ENCODE measurements at places on chromosomes 5 and 9.

GRCh38 chr9:69757996-69758675, 1.7 kb downstream of the PTAR1 start:
- peak; percentile 59 for DNase-seq

GRCh38 chr5:90590-91547, 1.1 kb upstream of the PLEKHG4B start:
- no peak for DNase-seq

DNA sequence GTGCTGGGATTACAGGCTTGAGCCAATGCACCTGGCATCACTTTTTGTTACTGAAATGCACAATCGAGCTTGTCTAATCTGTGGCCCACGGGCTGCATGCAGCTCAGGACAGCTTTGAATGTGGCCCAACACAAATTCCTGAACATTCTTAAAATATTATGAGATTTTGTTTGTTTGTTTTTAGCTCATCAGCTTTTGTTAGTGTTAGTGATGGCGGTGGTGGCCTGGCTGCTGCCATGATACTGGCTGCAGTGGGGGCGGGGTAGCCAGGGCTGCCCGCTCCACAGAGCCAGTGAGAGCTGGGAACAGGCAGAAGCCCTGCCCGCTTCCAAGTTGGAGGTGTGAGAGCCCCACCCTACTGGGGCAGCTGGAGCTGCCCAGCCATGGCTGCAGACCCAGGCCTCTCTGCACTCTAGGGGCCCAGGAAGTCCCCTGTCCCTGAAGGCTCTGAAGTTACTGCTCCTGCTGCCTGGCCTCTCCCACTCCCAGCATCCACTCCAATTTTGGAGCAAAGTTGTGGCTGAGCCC, 76.6 kb upstream of the SHB start:
- DNase-seq, result no peak

GRCh38 chr9:95981761-95982390, 106.4 kb downstream of the ERCC6L2 start:
- no peak for DNase-seq

- DNase-seq, result no peak
These were observed 9.6 kb downstream of the STK10 start for GRCh38 chr5:172178301-172178987.

- no peak for DNase-seq
These were observed 542.4 kb downstream of the RAB3C start for GRCh38 chr5:59125011-59125961.

GRCh38 chr9:113393281-113393680, 7.8 kb downstream of the ALAD start:
- no peak for DNase-seq

GRCh38 chr9:27829621-27830020, 256.3 kb upstream of the C9orf72 start:
- no peak for DNase-seq

- no peak for DNase-seq
These were observed 778 bp upstream of the PPP6C start for GRCh38 chr9:125190361-125190801.

GRCh38 chr9:111966861-111967291, 70.3 kb downstream of the UGCG start:
- no peak for DNase-seq

DNA sequence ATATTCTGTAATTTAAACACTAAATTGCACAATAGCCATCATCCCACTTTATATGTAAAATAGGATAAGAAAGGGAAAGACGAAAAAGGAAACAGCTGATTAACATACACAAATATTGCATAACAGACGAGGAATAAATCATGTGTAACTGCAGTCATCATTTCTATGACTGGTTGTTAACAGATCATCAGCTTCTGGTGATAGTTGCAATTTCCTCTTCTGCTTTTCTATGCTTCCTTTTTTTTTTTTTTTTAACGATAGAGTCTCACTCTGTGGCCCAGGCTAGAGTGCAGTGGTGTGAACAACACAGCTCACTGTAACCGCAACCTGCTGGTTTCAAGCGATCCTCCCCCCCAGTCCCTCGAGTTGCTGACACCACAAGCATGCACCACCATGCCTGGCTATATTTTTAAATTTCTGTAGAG, 22.5 kb upstream of the JAKMIP2 start:
- no peak for DNase-seq

- DNase-seq, result no peak
These were observed 893 bp upstream of the SH2D3C start for GRCh38 chr9:127779136-127779981.

GRCh38 chr9:93431539-93432105, 19.9 kb upstream of the FAM120A start:
- DNase-seq, result no peak

GRCh38 chr9:138099803-138100598, 222.4 kb downstream of the CACNA1B start:
- no peak for DNase-seq

GRCh38 chr5:168946363-168946762, 354.6 kb downstream of the SLIT3 start:
- DNase-seq, result no peak

GRCh38 chr5:123790226-123790625, 278.2 kb downstream of the CSNK1G3 start:
- no peak for DNase-seq

DNA sequence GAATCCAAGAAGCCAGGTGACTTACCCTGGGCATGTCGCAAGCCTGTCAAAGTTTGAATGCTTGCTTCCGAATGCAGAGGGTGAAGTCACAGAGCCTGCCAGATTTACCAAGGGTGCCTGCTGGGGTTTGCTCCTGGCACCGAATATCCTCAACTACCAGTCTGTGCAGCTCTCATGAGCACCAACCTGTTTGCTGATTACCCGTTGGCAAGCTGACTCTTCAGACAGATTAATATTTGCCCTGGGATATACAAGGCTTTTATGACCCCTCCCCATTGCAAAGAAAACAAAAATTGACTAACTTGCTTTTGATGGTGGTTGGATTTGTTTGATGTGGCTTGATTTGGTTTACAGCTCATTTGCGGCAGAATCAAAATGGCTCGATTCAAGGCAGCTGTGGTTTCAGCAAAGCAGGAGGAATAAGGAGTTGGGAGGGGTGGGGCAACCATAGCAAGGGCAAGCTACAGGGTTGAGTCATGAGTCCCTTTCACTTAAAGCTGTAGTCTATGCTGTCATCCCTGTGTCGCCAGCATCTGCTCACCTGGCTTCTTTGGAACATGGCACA, 82.3 kb upstream of the AGXT2 start:
- DNase-seq, result peak; percentile 94

DNA sequence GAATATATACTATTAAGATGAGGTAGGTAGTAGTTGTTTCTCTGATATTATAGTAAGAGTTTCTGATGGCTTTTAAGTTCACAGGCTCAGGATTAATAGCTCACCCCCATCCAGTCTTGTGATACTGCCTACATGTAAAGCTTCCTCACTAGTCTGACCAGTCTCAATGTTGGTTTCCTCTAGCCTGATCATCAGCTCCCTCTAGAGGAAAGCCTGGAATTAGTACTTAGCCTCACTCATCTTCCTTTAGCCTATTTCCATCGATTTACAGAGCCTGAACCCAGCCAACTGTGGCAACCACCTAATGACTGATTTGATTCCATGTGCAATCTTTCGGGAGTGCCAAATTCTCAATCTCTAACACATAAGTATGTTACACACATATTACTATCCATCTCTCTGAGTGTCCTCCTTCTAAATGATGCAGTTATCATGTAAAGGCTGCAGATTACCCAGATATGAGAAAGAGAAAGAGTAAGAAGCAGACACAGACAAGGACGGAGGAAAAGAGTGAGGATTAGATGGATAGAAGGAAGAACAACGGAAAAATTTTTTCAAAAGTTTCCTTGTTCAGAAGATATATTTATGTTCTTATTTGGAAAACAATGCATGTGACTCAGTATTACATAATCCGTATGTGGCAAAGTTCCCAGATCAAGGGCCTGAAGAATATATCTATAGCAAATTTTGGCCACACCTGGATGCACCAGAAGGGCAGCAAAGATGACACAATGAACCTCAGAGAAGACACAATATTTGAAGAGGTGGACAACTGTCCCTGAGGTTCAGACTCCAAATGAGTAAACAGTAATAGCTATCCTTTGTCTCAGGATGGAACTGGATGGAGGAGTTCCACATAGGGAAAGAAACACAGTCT, 333.7 kb downstream of the ELAVL2 start:
- DNase-seq, result peak; percentile 12

GRCh38 chr5:121086671-121087070, 622.6 kb downstream of the PRR16 start:
- DNase-seq, result no peak

- no peak for DNase-seq
These were observed 10.8 kb downstream of the ZDHHC11B start for GRCh38 chr5:773517-774264.

- DNase-seq, result no peak
These were observed 121.2 kb upstream of the MAP1B start for GRCh38 chr5:71986101-71986500.

DNA sequence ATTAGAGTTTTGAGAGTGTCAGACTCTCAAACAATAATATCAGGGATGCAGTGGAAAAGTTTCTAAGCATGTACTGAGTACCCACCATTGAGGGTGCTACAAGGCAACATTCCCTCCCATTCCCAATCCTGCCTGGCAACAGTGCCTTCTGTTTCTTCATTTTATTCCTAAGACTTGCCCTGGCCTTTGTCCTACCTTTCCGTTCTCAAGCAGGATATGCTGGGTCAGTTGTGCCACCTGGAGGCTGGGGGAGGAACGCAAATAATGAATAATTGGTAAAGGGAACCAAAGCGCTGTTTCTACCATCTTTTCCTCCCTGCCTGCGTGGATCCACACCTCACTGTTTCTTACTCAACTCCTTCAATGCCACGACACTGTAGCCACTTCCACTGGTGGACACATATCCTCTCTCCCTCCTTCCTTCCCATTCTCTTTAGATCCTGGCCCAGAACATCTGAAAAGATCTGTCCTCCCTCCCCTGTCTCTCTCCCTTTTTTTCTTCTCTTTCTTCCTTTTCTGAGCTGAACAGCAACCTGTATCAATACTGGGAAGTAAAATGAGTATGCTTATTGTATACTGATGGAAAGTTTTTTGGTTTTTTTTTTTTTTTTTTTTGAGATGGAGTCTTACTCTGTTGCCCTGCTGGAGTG, 149.5 kb downstream of the C9orf152 start:
- no peak for DNase-seq

- DNase-seq, result no peak
These were observed 59.5 kb upstream of the PCSK1 start for GRCh38 chr5:96492459-96493047.

DNA sequence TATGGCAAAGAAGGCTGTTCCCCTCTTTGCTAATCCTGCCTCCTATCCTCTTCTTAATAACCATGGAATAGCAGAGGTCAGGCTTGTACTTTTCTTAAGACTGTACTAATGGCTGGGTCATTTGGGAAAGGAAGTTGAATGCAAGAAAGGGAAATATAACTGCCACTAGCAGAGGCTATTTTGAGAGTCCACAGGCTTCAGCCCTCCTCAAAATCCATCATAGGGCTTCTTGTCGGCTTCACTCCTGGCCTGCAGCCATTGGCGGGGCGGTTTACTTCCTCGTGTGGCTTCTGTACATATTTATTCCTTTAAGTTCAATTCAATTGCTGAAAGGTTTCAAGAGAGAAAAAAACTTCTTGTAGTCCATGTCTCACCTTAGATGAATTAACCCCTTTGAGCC, 2.8 kb upstream of the PARP8 start:
- no peak for DNase-seq

- DNase-seq, result no peak
These were observed 7.6 kb upstream of the FAM163B start for GRCh38 chr9:133616643-133617405.

DNA sequence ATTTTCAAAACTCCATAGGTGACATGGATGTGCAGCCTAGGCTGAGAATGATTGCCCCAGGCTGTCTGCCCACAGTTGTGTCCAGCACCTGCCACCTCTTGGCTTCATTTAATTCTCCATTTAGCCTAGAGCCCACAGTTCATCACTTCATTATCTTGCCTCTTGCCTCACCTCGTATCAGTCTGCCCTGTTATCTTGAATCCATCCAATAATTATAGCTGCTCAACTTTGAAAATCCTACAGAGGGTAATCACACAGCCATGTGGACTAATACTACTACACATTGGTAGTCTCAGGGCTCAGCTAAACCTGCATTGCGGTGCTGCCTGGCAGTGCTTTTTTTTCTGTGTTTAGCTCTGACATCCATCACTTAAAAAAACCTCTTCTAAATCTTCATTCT, 7.4 kb downstream of the UGCG start:
- DNase-seq, result no peak

GRCh38 chr9:5834214-5834613, 1.3 kb upstream of the ERMP1 start:
- no peak for DNase-seq

DNA sequence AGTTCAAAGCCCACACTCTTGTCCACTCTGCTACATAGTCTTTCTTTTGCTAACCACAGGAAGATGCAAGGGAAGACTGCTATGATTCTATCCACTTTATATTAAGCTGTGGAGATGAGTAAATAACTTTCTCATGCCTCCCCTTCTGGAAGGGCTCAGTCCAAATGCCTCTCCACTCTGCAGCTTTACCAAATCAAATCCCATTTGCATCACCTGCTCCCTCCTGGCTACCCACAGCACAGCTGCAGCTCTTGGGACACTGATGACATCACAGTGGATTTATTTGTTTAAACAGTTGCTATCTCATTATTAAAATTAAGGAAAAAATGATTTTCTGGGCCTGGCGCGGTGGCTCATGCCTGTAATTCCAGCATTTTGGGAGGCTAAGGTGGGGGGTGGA, 1544.9 kb upstream of the WWC1 start:
- DNase-seq, result no peak

DNA sequence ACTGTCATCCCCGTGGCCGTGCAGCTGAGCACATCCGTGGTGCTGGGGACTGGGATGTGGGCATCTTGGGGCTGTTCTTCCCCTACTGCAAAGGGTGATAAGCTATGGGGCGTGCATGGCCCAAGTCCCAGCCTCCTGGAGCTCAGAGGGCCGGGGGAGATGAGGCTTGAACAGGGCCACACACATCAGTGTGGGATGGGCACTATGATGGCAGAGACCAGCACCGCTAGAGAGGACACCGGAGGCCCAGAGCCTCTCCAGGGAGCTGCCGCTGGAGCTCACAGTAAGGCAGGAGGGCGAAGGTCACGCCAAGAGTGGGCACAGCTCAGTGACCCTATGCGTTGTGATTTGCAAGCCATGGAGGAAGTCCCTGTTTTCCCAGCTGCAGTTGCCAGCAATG, 63.5 kb downstream of the OLFM1 start:
- DNase-seq, result no peak

DNA sequence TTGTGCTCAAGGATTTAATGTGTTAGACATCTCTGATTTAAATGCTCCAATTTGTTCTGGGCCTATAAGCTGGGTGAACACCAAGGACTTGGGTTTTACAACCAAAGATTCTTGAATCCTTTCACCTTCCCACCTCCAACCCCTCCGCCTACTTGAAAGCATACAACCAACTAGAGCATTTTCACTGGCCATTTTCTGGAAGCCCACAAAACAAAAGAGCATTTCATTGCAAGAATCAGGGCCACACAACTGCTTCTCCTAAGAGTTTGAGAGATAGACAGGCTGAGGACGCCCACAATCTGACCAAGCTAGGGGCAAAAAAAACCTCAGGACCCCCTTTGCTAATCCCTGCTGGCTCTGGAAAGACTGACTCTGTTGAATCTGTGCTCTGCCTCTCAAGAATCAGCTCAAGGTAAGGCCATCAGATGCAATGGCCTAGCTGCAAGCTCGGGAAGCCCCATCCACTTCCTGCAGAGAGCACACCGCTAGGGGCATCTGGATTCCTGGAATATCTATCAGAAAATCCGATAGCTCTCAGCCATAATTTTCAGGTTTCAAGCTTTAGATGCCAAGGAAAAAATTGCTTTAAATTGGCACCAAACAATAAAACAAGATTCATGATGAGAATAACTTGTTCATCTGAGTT, 57.7 kb downstream of the RETREG1 start:
- DNase-seq, result no peak

- DNase-seq, result peak; percentile 89
These were observed 76.2 kb downstream of the STK10 start for GRCh38 chr5:172111852-172112225.

Data from astrocyte of the cerebellum (primary cell).